Activated CD4-positive, alpha-beta T cell treated with anti-CD3 and anti-CD28 coated beads, Interleukin-2, amount 50 U/mL, for 16 hours (primary cell): ENCODE measurements at places on chromosomes 1 and 21.

DNA sequence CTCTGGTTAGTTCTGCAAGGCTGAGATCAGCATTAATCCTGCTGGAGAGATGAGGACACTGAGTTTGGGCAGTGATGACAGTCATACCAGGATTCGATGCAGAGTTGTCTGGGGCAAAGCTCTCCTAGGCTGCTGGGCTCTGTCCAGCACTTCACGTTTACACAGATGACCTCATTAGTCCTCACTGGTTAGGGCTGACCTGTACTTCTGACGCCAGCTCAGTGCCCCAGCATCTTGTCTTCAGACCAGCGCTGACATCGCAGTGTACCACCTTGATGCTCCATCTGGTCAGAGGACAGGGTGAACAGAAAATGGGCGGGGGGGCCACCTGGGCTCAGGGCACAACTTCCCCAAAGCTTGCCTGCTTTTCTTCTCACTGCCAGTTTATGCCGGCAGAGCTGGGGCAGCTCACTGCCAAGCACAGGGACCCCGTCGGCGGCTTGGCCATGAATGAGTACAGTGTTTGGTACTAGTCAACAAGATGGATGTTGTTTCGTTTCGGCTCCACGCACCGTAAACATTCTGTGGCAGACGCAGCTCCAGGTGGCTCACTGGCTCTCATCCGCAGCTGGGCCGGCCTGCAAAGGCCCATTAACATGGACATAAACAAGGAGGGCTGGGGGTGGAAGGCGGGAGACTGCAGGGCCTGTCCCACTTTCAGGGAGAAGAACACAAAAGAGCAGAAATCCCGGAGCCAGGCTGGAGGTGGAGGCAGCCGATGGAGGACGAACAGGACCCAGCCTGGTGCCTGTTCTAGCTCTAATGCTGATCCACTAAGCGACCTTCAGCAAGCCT is 118.7 kb downstream of the GLIS1 start:
- DNase-seq = no peak

- DNase-seq = no peak
These were observed 395.7 kb upstream of the ST6GALNAC5 start for GRCh38 chr1:76471536-76471935.

GRCh38 chr1:168469690-168470089 is 74.1 kb downstream of the XCL2 start:
- peak; percentile 64 for DNase-seq

DNA sequence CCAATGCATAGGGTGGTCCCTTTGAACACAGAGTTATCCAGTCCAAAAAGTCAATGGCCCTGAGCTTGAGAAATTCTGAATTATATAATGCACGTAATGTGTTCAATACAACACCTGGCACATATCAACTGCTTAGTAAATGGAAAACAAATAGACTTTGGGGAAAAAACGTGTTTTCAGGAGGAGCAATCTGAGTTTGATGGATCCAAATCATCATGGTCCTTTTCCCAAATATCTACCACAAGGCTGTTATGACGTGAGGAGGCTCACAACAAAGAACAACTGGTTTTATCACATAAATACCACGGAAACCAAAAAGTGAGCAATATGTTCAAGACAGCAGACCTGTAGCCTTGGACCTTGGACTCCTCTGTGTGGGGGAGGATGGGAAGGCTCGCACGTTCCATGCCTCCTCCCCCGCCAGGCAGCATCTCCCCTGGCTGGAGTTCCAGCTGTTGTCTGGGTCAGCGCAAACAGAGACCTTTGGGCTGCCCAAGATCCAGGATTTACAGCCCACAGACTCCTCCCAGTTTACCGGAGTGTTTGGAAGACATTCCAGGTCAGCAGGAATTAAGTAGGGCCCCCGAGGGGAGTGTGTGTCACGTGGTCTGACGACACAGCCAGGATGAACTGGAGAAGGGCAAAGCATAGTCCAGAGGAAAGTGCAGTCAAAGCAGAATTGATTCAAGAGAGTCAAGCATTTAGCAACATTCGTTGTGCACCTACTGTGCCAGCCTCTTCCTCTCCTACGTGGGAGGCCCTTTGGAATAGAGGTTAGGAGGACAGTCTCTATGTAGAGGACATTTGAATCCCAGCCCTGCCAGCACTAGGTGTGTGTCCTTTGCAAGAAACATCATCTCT is 32.2 kb upstream of the MED18 start:
- DNase-seq = no peak

DNA sequence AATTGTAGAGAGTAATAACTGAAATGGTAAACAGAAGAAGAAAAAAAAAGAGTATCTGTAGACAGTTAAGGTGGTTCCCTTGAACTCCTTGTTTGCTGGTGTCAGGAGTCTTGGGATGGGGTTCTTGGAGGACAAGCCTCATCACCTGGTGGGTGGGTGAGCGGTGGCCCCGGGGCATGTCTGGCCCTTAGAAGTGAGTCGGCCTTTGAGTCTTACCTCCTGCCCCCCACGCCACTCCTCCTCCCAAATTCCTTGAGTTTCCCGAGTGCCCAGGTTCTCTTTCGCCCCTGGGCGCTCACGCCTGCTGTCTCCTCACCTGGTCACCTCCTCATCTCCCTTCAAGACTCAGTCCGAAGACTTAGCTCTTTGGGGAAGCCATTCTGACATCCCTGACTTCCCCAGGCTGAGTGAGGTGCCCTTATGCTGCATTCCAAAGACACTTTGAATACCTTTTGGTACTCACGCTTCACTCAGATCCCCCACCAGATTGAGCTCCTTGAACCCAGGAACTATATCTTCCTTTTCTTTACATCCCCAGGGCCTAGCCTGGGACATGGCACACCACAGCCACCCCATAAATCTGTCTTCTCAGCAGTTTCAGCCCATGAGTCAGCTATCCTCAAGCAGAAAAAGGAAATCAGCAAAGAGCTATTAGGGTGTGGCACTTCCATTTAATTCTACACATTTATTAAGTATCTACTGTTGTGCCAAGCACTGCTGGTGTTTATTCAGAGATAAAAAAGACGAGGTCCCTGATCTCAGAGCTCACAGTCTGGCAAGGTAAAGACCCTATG is 13.5 kb upstream of the IKBKE start:
- no peak for DNase-seq
